Right atrium auricular region (tissue), 2 donors: ENCODE measurements at places on chromosomes 16 and 17. TPM values are rescaled to one million over a fixed set of nuclear protein-coding genes. Genes with fewer than 3 reads are reported as not detected.

Gene CX3CL1
- total RNA-seq = 17.8 TPM

Gene SLC25A11
- total RNA-seq = 99.5 TPM

Gene DBF4B
- total RNA-seq = 4.4 TPM

Gene ADORA2B
- total RNA-seq = 1.0 TPM

Gene FBXW10
- not detected for total RNA-seq

Gene IL17C
- not detected for total RNA-seq

Gene GPR179
- not detected for total RNA-seq

Gene TBC1D3I
- not detected for total RNA-seq

Gene CDK3
- total RNA-seq = 2.0 TPM

Gene TP53TG3F
- not detected for total RNA-seq

Gene CCL23
- total RNA-seq = not detected

DNA sequence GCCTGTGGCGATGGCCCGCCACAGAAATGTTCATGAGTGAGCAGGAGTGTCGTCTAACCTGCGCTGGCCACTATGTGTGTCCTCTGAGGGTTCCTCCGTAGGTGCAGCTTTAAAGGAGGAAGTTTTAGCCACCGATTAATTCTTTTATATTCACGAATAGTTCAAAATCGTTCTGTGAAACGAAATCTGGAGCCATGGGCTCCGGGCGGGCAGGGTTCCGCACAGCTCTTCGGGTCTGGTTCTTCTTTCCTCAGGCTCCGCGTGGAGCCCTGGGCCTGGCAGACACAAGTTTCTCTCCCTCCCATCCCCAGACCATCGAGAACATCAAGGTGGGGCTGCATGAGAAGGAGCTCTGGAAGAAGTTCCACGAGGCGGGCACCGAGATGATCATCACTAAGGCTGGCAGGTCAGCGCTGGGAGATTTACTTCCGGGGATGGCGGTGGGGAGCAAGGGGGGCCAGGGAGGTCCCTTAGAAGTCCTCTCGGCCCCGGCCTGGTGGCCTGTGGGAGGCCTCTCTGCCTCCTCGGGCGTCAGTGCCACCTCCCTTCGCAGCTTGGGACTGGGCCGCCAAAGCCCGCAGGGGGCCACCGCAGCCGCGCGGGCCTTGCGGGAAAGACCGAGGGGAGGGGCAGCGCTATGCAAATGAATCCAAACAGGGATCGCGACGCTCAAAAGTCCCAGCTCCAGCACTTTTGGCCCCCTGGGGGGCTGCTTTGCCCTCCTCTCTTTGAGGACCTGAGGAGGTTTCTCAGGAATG lies 5.2 kb downstream of the TBX4 start:
- peak overlapping the region; percentile 18 for H3K4me3 ChIP-seq
- H3K27me3 ChIP-seq = peaks cover 44% of the 10 kb centered on the region
- H3K4me1 ChIP-seq = no peaks in the 10 kb centered on the region
- H3K27ac ChIP-seq = no peak overlapping the region
- H3K36me3 ChIP-seq = no peaks in the 10 kb centered on the region
- peak; percentile 46 for DNase-seq

GRCh38 chr17:82297280-82297713 lies 20.1 kb downstream of the CD7 start:
- no peak overlapping the region for H3K4me3 ChIP-seq
- H3K4me1 ChIP-seq = no peaks in the 10 kb centered on the region
- H3K27ac ChIP-seq = peak overlapping the region; percentile 82
- peak; percentile 94 for DNase-seq

- no peaks in the 10 kb centered on the region for H3K27me3 ChIP-seq
- peak overlapping the region; percentile 86 for H3K27ac ChIP-seq
- no peak overlapping the region for H3K4me3 ChIP-seq
Measured at GRCh38 chr17:75847614-75848522, 3.7 kb upstream of the UNC13D start.

DNA sequence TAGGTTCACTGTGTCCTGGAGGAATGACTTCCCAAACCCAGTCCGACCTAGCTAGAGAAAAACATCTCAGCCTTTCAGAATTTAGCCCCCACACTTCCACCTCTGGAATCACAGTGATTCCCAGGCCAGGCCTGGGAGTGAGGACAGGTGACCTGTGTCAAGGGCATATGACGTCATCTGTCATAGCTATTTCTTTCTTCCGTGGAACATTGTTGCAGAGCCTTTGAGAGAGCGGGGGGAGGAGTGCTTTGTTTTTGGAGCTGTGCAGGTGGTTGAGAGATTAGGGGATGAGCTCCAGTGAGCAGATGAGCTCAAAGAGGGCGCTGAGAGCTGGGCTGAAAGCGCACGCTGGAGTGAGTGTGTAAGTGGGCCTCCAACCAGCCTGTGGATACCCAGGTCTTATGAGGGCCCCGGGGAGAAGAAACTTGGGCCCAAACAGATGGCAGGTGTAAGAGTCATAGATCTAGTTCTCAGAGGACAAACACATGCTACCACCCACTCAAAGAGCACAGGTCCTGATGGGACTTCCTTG lies 344.8 kb downstream of the SNX29 start:
- no peak overlapping the region for H3K4me3 ChIP-seq
- H3K27me3 ChIP-seq = no peaks in the 10 kb centered on the region
- no peaks in the 10 kb centered on the region for H3K4me1 ChIP-seq
- DNase-seq = no peak
- H3K27ac ChIP-seq = no peak overlapping the region
- H3K36me3 ChIP-seq = no peaks in the 10 kb centered on the region

GRCh38 chr16:47774661-47775060 lies 313.5 kb downstream of the PHKB start:
- no peak overlapping the region for H3K27ac ChIP-seq
- H3K4me3 ChIP-seq = no peak overlapping the region
- H3K4me1 ChIP-seq = no peaks in the 10 kb centered on the region

- no peak overlapping the region for H3K4me3 ChIP-seq
- H3K36me3 ChIP-seq = no peaks in the 10 kb centered on the region
- no peaks in the 10 kb centered on the region for H3K4me1 ChIP-seq
- no peaks in the 10 kb centered on the region for H3K27me3 ChIP-seq
Measured at GRCh38 chr17:2822358-2822757, 26.1 kb downstream of the RAP1GAP2 start.

- no peaks in the 10 kb centered on the region for H3K27me3 ChIP-seq
- no peak for DNase-seq
- no peak overlapping the region for H3K4me3 ChIP-seq
- no peaks in the 10 kb centered on the region for H3K36me3 ChIP-seq
- H3K4me1 ChIP-seq = no peaks in the 10 kb centered on the region
- no peak overlapping the region for H3K27ac ChIP-seq
Measured at GRCh38 chr17:1244606-1245012, 25.6 kb upstream of the BHLHA9 start.

DNA sequence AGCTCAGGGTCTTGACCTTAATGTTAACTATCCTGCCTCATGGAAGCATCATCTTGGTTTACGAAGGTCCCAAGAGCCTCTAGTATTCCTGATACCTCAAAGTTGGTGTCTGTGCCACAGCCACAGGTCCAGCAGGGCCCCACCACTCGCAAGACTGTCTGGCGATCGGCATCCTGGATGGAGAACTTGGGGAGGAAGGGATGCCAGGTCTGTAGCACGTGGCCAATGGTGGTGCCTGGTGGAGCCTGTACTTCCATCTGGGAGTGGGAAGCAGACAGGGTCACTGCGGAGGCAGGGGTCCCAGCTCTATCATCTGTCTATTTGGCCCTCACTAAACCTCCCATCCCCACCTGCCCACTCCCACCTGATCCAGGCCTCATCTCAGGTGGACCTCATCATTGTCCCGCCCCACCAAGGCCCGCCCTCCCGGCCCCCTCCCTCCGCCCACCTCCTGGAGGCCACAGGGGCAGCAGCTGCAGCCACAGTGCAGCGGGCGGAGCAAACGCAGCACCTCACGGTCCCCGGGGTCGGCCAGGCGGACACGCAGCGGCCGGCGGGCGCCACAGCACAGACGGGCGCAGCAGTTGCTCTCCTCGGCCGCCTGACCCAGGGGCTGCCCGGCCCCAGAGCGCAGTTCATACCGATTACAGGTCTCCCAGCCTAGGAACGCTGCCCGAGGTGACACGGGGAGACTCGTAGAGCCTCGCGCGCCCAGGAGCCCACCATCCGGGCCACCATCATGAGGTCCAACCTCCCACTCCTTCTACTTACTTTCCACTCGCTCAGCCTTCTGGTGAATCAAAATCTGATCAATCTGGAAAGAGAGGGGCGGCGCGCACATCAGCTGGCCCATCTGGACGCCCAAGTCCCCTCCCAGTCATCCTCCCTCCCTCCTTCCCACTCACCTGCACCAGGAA lies 1.4 kb downstream of the PLSCR3 start:
- peak overlapping the region; percentile 91 for H3K27ac ChIP-seq
- peaks cover 20% of the 10 kb centered on the region for H3K36me3 ChIP-seq
- H3K4me3 ChIP-seq = peak overlapping the region; percentile 64
- H3K4me1 ChIP-seq = peaks cover 22% of the 10 kb centered on the region

DNA sequence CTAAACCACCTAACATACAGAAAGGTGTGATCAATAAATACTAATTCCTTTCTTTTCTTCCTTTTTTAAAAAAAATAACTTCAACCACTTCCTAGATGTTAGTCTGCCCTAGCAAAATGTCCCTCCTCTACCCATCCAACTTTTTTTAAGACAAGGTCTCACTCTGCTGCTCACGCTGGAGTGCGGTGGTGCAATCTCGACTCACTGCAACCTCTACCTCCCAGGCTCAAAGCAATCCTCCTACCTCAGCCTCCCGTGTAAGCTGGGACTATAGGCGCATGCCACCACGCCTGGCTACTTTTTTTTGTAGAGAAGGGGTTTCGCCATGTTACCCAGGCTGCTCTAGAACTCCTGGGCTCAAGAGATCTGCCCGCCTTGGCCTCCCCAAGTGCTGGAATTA lies 33.1 kb downstream of the KANSL1 start:
- no peaks in the 10 kb centered on the region for H3K27me3 ChIP-seq
- no peaks in the 10 kb centered on the region for H3K36me3 ChIP-seq
- DNase-seq = no peak
- no peak overlapping the region for H3K27ac ChIP-seq
- no peak overlapping the region for H3K4me3 ChIP-seq
- H3K4me1 ChIP-seq = no peaks in the 10 kb centered on the region

DNA sequence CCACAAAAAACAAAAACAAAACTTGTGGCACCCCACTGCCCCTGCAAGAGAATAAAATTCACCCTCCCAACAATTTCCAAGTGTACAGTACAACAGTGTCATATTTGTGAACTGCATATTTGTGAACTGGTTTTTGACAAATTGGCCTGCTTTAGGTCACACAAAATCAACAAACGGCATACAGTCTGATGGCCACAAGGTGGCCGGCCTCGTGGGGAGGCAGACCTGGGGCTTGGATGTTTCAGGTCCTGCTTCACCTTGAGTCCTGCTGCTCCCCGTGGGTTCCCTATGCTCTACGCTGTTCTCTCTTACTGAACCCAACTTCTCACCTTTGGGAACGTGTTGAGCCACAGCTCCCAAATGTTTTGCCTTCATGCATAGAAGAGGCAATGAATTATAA lies 102.2 kb downstream of the CDK5R1 start:
- no peaks in the 10 kb centered on the region for H3K36me3 ChIP-seq
- no peak for DNase-seq
- H3K27ac ChIP-seq = no peak overlapping the region
- no peaks in the 10 kb centered on the region for H3K27me3 ChIP-seq
- no peak overlapping the region for H3K4me3 ChIP-seq
- H3K4me1 ChIP-seq = no peaks in the 10 kb centered on the region

DNA sequence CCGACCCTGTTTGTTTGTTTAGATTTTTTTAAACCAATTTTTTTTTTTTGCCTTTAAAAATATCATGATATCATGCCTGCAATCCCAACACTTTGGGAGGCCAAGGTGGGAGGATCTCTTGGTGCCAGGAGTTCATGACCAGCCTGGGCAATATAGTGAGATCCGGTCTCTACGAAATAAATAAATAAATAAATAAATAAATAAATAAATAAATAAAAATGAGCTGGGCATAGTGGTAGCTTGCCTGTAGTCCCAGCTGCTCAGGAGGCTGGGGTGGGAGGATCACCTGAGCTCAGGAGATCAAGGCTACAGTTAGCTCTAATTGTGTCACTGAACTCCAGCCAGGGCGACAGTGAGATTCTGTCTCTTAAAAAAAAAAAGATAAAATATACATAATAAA lies 8.1 kb upstream of the IGF2BP1 start:
- H3K4me1 ChIP-seq = no peaks in the 10 kb centered on the region
- peaks cover 18% of the 10 kb centered on the region for H3K27me3 ChIP-seq
- no peak overlapping the region for H3K4me3 ChIP-seq
- no peak overlapping the region for H3K27ac ChIP-seq

- H3K27ac ChIP-seq = no peak overlapping the region
- H3K4me1 ChIP-seq = no peaks in the 10 kb centered on the region
- no peak overlapping the region for H3K4me3 ChIP-seq
- H3K36me3 ChIP-seq = peaks cover 13% of the 10 kb centered on the region
- DNase-seq = no peak
- H3K27me3 ChIP-seq = no peaks in the 10 kb centered on the region
Measured at GRCh38 chr16:11168386-11169051, 87.5 kb downstream of the SOCS1 start.

DNA sequence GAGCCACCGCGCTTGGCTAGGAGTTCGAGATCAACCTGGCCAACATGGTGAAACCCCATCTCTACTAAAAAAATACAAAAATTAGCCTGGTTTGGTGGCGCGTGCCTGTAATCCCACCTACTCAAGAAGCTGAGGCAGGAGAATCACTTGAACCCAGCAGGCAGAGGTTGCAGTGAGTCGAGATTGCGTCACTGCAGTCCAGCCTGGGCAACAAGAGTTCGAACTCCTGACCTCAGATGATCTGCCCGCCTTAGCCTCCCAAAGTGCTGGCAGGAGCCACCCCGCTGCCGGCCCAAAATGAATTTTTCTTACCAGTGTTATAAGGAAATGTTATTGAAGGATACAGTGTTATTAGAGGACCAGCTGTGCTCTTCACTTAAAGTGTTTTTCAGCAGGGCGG lies 2.3 kb downstream of the NUP85 start:
- DNase-seq = no peak
- H3K36me3 ChIP-seq = peaks cover 21% of the 10 kb centered on the region
- H3K27me3 ChIP-seq = no peaks in the 10 kb centered on the region
- no peak overlapping the region for H3K4me3 ChIP-seq
- H3K27ac ChIP-seq = no peak overlapping the region
- no peaks in the 10 kb centered on the region for H3K4me1 ChIP-seq

GRCh38 chr16:54843424-54843750 lies 87.3 kb upstream of the IRX5 start:
- DNase-seq = no peak
- H3K27me3 ChIP-seq = no peaks in the 10 kb centered on the region
- H3K27ac ChIP-seq = no peak overlapping the region
- H3K4me1 ChIP-seq = no peaks in the 10 kb centered on the region
- no peaks in the 10 kb centered on the region for H3K36me3 ChIP-seq
- no peak overlapping the region for H3K4me3 ChIP-seq

GRCh38 chr17:63698381-63698885 lies 1.5 kb downstream of the LIMD2 start:
- H3K4me3 ChIP-seq = no peak overlapping the region
- no peak overlapping the region for H3K27ac ChIP-seq
- DNase-seq = no peak
- no peaks in the 10 kb centered on the region for H3K27me3 ChIP-seq
- H3K4me1 ChIP-seq = no peaks in the 10 kb centered on the region

GRCh38 chr17:59516451-59516850 lies 49.0 kb upstream of the DHX40 start:
- H3K27ac ChIP-seq = no peak overlapping the region
- no peaks in the 10 kb centered on the region for H3K4me1 ChIP-seq
- H3K36me3 ChIP-seq = no peaks in the 10 kb centered on the region
- no peak overlapping the region for H3K4me3 ChIP-seq
